WTC11 (cell line): ENCODE measurements at places on chromosomes 2 and 18. TPM values are rescaled to one million over a fixed set of nuclear protein-coding genes. Genes with fewer than 3 reads are reported as not detected.
A peak's percentile ranks its signal among the peaks of the same experiment; 100 is the strongest.

The GCG gene
- 0.14 TPM in 1 of 3 replicates, not detected in the others for total RNA-seq

The DUSP2 gene
- total RNA-seq = 4.7 to 6.8 TPM (median 5.8 TPM) in 3 replicates

The RFTN2 gene
- total RNA-seq = 1.1 to 1.9 TPM (median 1.5 TPM) in 3 replicates

The LRP1B gene
- total RNA-seq = 0.14 to 0.52 TPM (median 0.44 TPM) in 3 replicates

The SLC40A1 gene
- total RNA-seq = 0.53 to 0.76 TPM (median 0.57 TPM) in 3 replicates

The ZNF385B gene
- 1.3 to 2.2 TPM (median 2.2 TPM) in 3 replicates for total RNA-seq

The IFT172 gene
- total RNA-seq = 19.8 to 25.3 TPM (median 22.7 TPM) in 3 replicates

DNA sequence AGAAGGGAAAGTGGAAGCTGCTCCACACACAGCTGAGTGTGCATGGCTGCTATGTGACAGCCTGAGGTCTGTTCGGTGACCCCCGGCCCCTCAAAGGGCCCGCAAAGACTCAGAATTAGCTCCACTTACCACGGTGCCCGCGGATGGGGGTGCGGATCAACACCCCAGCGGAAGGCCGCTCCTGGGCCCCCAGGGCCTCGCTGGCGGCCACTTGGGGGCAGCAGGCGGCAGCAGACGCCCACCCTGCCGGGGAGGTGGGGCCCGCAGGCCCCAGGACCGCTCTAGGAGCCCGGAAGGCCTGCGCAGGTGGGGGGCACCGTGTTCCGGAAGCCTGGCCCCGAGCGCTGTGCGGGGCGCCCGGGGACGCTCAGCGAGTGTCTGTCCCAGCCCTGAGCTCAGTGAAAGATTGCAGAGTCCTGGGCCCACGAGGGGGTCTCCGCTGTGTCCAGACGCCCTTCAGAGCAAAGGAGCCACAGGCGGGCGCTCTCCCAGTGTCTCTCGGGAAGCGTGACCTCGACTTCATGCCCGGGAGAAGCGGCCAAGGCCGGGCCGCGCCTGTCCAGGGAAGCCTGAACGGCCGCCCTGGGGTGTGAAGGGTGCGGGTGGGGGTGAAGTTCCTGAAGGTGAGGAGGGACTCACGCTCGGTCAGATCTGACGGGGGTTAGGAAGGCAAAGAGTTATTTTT lies 118.7 kb downstream of the VAPA start:
- DNase-seq = peak; percentile 71
- H3K27me3 ChIP-seq = peaks cover 4% of the 10 kb centered on the region; the same call in 1 of the 2 replicates
- H3K4me3 ChIP-seq = peak overlapping the region; percentile 31
- H3K4me1 ChIP-seq = peaks cover 11% of the 10 kb centered on the region
- H3K36me3 ChIP-seq = no peaks in the 10 kb centered on the region

DNA sequence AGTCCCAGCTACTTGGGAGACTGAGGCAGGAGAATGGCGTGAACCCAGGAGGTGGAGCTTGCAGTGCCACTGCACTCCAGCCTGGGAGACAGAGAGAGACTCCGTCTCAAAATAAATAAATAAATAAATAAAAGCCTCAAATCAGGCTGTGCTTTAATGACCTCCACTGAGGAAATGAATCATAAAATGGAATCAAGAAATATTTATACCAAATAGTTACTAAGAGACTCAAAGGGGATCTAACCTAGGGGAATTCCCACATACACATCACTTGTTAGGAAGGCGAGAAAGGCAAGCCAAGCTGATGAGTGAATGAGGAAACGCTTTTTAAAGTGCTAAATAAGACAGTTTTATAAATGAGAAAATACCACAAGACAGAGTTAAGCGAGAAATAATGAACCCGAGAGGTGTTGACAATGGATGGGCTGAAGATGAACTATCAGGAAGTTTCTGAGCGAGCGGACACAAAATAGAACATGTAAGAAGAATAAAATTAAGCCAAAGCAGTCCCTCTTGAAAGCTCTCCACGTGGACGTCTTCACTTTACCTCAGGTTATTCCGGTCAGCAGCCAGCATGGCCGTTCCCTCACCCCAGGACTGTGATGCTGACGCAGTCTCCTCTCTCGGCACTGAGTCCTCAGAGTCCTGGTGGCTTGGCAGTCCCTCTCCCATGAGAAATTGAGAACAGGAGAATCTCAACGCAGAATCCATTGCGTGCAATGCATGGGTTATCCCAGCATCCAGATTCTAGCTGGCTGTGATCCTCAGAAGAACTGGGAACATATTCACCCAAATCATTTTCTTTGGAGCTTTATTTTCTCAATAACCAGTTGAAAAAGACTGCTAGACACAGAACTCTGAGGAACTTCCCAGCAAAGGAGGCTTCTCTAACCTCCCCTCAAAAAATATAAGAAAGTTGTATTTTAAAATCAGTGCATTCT lies 22.3 kb downstream of the PXDN start:
- no peaks in the 10 kb centered on the region for H3K36me3 ChIP-seq
- no peak overlapping the region for H3K27ac ChIP-seq
- H3K4me3 ChIP-seq = no peak overlapping the region

GRCh38 chr18:74251297-74252038 lies 40.3 kb downstream of the CYB5A start:
- H3K4me3 ChIP-seq = no peak overlapping the region
- peak overlapping the region; percentile 83 for H3K27ac ChIP-seq
- H3K4me1 ChIP-seq = peaks cover 34% of the 10 kb centered on the region
- no peak for DNase-seq
- no peaks in the 10 kb centered on the region for H3K27me3 ChIP-seq

DNA sequence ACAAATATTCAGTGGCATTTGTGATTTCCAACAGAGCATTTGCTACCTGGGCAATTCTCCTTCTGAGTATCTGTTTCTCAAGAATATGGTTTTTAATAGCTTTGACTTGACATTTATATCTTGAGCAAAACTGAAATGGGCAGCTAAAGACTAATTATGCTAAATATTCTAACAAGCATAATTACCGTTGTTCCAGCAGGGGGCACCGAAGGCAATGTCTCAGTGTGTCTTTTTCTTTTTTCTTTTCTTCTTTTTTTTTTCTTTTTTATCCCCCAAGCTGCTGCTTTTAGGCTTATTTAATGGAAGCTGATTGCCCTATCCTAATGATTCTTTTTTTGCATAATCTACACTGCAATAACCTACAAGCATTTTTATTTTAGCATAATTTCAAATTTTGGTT lies 138.9 kb upstream of the NABP1 start:
- H3K36me3 ChIP-seq = no peaks in the 10 kb centered on the region
- DNase-seq = peak; percentile 41
- H3K4me3 ChIP-seq = no peak overlapping the region
- peaks cover 25% of the 10 kb centered on the region for H3K4me1 ChIP-seq
- H3K27me3 ChIP-seq = no peaks in the 10 kb centered on the region; the same call in 1 of the 2 replicates

GRCh38 chr2:221372159-221372884 lies 199.8 kb downstream of the EPHA4 start:
- H3K4me3 ChIP-seq = peak overlapping the region; percentile 56
- H3K4me1 ChIP-seq = peaks cover 29% of the 10 kb centered on the region
- DNase-seq = peak; percentile 62
- H3K27ac ChIP-seq = peak overlapping the region; percentile 90

DNA sequence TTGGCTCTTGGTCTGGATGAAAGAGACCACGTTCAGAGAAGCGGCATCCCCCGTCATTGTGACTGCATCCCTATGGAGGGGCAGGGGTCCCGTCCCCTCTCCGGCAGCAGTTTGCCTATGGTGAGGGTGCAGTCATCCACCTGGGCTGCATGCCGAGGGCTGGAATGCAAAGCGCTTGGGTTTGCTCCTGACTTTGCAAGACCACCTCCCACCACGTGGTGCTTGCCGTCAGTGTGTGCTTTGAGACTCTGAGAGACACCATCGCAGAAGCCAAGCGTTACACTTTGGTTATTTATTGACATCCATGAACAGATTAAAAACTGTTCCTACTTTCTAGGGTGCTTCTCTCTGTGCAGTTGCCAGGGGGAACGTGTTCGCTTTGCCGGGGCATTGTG lies 59.5 kb downstream of the SH3RF3 start:
- no peak overlapping the region for H3K4me3 ChIP-seq
- no peak for DNase-seq
- H3K36me3 ChIP-seq = no peaks in the 10 kb centered on the region
- H3K4me1 ChIP-seq = no peaks in the 10 kb centered on the region

DNA sequence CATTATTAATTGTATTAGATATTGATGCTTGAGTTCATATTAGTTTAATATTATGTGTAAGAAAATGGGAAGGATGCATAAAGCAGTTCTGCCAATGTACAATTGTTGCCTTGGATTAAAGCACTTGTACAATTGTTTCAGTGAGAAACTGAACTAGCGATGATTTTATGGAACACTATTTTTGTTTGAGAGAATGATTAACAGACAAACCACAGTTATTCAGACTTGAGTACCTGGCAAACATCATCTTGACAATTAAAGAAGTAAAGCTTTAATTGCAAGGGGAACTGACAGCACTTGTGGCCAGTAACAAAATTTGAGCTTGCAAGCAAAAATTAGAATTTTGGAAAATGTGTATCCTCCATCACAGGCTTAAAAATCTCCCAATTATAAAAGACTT lies 214.3 kb downstream of the RIT2 start:
- H3K27me3 ChIP-seq = no peaks in the 10 kb centered on the region; the same call in 1 of the 2 replicates
- no peak overlapping the region for H3K4me3 ChIP-seq
- no peak for DNase-seq
- H3K27ac ChIP-seq = no peak overlapping the region
- no peaks in the 10 kb centered on the region for H3K4me1 ChIP-seq
- H3K36me3 ChIP-seq = no peaks in the 10 kb centered on the region

- no peak for DNase-seq
- H3K27me3 ChIP-seq = peaks cover 84% of the 10 kb centered on the region
- H3K27ac ChIP-seq = no peak overlapping the region
- H3K4me3 ChIP-seq = no peak overlapping the region
- no peaks in the 10 kb centered on the region for H3K36me3 ChIP-seq
Observed at GRCh38 chr2:70943205-70943871, 7.6 kb downstream of the ATP6V1B1 start.

DNA sequence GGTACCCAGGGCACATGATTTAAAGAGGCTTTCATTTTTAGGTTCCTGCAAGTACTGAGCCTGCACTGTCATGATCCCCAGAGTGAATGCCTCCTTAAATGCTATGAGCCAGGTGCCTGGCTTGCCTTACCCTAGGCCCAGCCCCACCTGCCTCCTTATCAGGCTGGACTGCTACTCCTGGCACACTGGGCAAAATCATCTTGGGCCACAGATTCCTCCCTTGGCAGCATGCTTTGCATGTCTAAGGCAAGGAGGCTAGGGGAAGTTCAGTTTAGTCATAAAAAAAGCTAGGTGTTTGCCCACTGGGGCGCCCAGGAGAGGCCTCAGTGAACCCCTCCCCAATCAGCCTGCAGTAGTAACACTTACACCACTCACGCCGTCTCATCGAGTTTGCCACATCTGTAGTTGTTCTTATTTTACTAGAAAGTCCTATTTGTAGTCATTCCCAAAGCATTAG lies 45.1 kb downstream of the LBH start:
- no peak for DNase-seq
- H3K27ac ChIP-seq = no peak overlapping the region
- H3K4me3 ChIP-seq = no peak overlapping the region
- H3K4me1 ChIP-seq = no peaks in the 10 kb centered on the region
- no peaks in the 10 kb centered on the region for H3K36me3 ChIP-seq
